ENCODE measurements at places on chromosomes 4 and X.

DNA sequence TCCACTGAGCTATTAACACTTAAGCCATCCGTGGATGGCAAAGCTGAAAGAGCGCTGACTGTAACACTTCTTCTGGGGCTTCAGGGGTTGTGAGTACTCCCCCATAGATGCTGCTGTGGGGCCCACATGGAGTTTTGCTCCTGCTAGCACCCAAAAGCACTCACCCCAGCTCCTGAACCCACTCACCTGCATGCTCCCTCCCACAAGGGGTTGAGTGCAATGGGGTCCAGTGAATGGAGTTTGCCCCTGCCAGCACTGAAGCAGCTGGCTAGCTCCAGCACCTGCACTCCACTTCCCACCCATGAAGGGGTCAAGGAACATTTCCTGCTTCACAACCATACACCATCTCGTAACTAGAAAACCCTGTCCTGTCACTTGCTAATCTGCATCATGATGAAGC lies 78.9 kb downstream of the IL21 start:
- no peak for DNase-seq

GRCh38 chr4:26062215-26062614 lies 148.2 kb downstream of the SMIM20 start:
- no peak for DNase-seq

GRCh38 chr4:36624030-36624429 lies 342.6 kb downstream of the DTHD1 start:
- DNase-seq, result no peak

DNA sequence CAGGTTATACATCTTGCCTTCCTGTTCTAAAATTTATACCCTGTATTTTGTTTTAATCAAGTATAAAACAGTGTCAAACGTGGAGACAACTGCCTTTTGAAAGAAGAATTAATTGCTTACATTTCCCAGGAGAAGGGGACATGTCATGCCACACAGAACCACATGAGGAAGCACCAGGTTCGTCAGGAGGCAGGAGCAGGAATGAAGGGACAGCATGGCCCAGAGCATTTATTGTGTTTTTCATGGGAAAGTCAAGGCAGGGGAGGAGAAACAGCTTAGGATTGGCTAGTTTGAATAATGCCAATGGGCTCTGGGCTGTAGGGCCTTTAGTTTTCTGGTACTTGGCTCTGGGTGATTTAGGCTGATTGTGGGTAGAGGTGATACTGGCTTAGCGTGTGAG lies 203.7 kb downstream of the CFAP299 start:
- DNase-seq, result no peak

DNA sequence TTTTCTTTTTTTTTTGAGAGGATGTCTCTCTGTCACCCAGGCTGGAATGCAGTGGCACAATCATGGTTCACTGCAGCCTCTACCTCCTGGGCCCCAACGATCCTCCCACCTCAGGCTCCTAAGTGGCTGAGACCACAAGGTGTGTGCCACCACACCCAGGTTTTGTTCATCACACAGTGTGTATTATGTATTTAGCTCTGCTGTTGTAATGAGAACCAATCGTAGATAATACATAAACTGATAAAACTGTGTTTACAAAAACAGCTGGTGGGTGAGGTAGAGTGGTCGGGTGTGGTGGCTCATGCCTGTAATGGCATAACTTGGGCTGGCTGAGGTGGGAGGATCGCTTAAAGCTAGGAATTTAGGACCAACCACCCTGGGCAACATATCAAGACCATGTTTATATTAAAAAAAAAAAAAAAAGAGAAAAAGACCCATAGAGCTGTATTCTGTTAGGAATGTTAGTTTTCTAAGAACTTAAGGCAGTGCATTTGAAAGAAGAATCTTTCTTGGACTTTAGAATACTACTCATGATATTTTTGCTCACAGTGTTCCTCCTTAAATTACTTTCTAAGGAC lies 34.9 kb downstream of the POLR2B start:
- no peak for DNase-seq

DNA sequence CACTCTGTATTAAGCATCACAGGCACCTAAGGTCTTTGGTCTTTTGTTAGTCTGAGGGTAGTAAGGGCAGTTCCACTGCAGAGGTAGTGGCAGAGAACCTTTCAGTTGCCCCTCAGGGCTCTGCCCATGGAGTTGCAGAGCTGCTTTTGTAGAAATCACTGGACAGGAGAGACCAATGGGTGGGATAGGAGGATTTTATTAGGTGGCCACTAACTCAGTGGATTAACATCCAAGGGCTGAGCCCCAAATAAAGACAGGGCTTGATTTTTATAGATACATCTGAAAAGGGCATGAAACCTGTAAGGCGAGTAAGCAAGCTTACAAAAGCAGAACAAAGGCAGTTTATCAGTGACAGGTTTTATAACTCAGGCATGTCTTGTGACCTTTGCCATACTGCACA lies 1035.4 kb downstream of the SH3BGRL start:
- DNase-seq, result no peak

DNA sequence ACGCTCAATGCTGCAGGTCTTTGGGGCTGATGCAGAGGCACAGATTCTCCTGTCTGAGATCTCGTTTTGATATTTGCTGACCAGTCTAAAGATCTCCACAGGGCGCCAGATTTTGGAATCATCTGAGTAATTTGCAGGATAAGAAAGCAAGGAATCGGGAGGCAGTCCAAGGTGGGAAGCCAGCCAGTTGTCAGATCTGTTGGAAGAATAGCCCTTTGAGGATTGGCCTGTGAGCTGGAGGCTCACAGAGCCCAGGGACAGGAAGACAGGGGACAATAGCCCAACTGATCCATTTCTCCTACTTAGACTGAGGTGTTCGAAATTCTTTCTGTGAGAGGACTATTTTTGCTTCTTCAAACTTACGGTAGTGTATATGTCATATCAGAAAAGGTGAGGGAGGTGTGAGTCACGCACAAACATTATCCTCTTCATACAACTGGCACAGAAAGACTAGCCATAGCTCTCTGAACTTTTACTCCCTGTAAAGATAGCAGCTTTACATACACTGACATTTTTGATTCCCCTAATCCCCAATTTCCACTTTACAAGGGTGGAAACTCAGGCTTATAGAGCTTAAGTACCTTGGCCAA lies 8.8 kb downstream of the DIPK2B start:
- no peak for DNase-seq

Measured in T-helper 2 cell treated with Interferon-gamma antibody and Interleukin-4, amounts not matched to agents 5 μg/mL and 100 μg/mL, for 36 hours (primary cell).